Hypothalamus (tissue), 51 donors: ENCODE measurements at places on chromosomes 3 and 15.

GRCh38 chr15:62071711-62072308 lies 5.0 kb downstream of the C2CD4A start:
- no peak for DNase-seq

GRCh38 chr3:98967758-98968157 lies 66.3 kb upstream of the DCBLD2 start:
- no peak for DNase-seq

DNA sequence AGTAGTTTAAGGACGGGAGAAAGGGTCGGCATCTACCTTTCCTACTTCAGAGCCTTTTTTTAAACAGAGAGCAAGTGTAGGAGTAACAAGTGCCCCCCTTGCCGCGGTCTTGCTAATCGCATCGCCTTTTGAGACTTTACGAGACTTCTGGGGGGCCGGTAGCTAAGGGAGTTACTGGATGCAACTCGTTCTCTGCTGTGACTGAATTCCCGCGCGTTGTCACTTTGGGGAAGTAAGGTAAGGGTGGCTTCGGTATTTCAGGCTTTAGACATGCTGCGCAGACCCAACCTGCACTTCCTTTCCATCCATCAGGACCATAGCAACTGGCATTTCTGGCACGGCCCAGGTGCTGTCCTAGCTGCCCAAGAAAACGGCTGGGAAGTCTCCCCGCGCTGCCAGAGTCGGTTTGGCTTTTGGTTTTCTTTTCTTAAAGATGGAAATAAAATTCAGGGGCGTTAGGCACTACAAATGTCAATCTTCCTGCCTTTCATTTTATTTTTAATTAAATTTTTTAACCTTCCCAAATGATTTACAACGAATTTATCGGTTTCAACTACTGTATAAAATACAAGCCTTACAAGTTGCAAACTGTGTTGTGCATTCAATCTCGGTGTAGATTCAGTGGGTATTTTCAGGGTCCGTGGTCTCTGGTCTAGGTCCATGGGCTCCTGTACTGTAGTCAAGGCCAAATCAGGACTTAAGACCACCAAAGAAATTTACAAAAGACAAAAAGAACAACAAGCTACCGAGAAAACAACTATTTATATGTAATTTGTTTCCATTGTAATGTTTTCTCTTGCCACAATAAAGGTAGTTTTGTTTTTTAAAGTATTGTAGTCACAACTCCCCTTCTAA lies 3.5 kb downstream of the MECOM start:
- no peak for DNase-seq

GRCh38 chr3:177770383-177771230 lies 573.3 kb upstream of the TBL1XR1 start:
- DNase-seq, result no peak

DNA sequence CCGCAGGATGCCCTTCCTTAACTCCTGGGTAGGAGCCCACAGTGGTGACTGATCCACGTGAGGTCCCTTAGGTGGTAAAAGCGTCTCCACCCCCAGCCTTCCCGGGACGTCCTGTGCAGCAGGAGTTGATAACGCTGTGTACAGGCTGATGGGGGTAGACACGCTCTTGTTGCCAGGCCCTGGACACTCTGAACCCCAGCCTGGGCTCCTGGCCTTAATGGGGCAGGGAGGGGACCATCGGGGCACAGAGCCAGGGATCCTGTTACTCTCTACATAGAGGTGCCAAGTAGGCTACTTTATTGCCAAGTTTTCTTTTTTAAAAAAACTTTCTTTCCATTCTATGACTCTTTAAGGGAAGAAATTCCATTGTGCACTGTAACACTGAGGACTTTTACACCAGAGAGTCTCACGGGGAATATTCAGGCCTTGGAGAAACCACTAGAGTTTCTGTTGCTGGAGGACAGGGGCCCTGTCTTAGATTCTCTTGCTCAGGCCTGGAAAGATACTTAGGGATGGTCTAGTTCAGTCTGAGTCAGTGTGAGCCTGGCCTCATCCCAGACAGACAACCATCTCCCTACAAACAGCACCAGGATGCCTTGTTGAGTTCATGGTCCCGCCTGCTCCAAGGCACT lies 104.3 kb upstream of the RNU6-1 start:
- no peak for DNase-seq

DNA sequence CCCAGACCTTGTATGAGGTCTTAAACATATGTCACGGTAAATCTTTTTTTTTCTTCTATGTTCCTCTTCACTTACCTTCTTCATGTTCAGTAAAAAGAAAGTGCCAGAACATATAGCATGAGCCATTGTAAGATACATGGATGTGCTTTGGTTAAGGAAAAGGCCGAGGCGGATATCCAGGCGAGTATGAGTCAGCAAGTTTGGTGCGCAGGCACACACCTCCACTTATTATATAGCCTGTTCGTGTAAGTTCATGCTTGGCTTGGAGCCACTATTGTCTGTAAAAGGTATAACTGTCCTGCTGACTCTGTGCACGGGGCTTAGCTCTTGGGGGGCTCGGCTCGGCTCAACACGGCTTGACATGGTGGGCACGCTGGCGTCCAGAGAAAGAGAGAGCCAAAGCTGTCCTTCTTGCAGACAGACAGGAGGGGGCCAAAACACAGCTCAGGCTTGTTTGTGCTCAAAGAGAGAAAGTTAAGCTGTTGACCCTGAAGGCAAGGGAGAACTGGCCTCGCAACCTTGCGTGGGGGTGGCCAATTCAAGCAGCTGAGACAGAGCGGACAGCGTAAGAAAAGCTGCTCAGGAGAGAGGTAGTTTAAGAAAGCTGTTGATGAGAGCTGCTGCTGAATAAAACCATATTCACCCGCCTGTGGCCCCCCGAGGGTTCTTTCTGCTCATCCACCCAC lies 251.2 kb downstream of the SLC9A9 start:
- DNase-seq, result no peak

DNA sequence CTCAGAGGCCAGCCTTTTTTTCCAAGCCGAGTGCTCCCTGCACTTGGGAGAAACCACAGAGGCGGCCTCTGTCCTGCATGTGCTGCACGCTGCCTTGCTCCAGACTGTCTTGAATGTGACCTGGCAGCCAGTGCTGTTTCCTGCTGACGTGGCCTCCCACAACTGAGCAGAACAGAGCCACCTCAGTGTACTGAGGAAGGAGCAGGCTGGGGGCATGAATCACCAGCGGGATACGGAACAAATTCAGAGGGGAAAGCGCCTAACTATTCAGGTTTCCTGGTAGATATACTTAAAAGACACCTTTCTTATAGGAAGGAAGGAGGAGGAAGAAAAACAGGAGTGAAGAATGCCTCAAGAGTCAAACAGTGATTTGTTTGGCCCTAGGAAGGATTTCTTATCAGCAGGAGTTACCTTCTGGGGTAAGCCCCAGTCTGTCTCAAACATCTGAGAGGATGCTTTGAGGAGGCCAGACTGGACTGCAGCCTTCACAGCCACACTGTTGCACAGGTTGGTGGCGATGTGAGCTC lies 114.0 kb downstream of the FNDC3B start:
- DNase-seq, result peak; percentile 19

DNA sequence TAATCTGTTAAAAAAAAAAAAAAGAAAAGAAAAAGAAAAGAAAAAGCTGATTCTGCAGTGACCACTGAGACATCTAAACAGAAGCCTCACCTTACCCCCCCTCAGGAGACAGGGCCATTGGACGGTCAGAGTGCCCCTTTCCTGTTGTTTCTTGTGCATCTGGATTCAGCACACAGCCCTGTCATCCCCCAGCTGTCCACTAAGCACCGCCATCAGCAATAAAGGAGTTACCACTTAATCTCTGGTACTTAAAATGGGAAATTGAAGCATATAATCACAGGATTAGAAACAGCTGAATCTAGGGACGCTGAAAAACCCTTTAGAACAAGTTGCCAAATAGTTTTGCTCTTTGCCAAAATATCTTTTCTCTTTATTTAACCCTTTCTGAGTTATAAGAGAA lies 62.5 kb downstream of the TRIM69 start:
- DNase-seq, result no peak

DNA sequence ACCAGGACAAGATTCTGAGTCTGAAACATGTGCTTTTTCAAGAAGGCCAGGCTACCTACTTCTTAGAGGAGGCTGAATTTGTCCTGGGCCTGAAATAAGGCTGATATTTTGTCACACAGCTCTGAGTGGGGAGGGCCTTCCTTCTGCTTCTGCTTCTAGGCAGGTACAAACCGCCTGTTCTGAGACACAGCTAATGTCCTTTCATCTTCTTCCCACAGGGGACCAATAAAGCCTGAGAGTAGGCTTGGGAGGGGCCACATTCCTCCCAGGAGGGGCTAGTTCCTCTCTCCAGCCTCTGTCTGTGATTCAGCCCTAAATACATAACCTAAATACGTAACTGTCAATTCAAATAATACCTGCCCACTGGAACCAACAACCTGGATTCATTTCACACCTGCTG lies 34.8 kb downstream of the CRYGS start:
- DNase-seq, result no peak

GRCh38 chr15:68537506-68537905 lies 41.3 kb upstream of the CORO2B start:
- no peak for DNase-seq

GRCh38 chr15:33706173-33706572 lies 262.1 kb upstream of the CHRM5 start:
- no peak for DNase-seq

- DNase-seq, result no peak
Measured at GRCh38 chr3:178062126-178062525, 474.1 kb upstream of the KCNMB2 start.

- no peak for DNase-seq
Measured at GRCh38 chr3:4974154-4974553, 5.1 kb upstream of the BHLHE40 start.

DNA sequence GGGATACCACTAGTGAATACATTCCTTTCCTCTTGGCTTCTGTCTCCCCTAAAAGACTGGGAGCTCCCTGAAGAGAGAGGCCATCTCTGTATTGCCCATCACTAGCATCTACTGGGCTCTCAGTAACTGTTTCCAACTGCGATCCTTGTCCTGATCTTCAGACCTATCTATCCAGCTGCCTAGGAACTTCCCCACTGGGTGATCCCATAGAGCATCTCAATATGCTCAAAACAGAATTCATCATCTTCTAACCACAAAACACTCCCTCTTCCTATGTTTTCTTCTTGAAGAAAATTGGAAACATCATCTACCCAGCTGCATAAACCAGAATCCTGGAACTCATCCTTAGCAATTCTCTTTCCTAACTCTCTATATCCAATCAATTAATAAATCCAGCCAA lies 54.6 kb downstream of the PLD1 start:
- DNase-seq, result no peak

GRCh38 chr15:69853544-69853951 lies 244.2 kb downstream of the TLE3 start:
- DNase-seq, result peak; percentile 22

- no peak for DNase-seq
Measured at GRCh38 chr15:98177966-98178592, 217.6 kb downstream of the ARRDC4 start.

DNA sequence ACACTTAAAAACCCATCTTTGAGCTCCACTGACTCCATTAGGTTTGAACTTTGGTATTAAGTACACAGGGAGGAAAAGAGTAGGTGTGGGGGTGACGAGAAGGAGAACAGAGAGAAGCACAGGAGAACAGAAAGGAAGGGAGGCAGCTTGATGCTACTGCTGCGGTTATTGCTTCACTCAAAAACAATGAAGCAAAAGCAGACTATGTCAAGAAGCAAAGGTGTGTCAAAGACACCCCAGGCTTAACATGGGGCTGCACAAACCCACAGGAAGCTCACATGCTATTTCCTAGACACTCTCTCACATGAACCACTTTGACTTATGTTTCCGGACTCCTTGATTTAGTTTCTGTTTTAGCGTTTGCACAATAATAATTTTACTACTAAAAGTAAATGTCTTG lies 961.0 kb upstream of the CFAP20DC start:
- DNase-seq, result no peak

DNA sequence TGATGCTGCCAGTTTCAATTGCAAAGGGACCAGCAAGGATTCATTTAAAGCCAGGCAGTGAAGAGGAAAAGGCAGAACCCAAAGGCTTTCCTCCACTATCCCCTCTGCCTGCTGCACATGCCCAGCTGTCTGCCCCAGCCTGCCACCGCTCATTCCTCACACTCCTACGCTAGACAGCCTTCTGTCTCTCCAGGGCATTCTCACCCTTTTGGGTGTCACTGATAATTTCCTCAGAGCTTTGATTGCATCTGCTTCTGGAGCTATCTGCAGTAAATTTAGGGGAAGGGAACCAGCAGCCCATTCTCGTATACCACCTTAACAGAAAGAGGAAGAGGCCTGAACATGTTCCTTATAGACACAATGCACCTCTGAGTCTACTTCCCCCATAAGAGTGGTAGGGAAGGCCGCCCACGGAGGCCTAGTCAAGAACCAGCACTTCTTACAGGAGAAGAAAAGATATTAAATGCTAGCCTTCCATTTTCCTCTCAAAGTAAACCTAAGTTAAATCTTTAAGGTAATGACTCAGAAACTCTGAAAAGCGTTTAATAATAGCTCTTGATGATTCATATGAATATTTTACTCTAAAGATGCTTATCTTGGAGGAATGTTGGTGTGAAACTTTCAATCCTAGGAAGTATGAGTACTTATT lies 20.9 kb downstream of the NUDT16 start:
- peak; percentile 11 for DNase-seq

- no peak for DNase-seq
Measured at GRCh38 chr3:192855434-192855833, 62.2 kb downstream of the MB21D2 start.

DNA sequence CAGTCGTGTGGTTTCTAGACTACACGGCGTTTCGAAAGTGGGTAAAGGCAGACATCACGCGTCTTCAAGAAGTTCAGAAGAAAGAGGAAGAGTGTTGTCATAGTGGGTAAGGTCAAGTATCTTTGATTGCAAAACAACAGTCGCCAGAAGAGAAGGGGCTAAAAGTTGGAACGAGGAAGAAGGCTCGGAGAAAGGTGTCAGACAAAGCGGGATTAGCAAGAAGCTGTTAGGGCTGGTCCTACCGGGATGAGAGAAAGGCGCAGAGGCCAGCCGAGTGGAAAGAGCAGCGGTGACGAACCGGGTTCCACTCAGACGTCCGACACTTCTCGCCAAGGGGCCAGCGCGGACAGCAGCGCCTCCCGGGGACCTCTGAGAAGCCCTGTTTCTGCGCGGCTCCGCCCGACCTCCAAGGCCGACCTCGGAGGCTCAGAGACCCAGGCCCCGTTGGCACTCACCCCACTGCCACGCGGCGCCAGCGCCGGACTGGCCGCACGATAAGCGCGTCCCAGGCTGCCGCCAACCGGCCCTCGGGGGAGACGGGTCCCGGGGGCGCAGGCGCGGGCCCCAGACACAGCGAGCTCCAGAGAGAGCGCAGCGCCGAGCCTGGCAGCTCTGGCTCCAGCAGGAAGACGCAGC lies 436 bp downstream of the ADPGK start:
- peak; percentile 68 for DNase-seq

DNA sequence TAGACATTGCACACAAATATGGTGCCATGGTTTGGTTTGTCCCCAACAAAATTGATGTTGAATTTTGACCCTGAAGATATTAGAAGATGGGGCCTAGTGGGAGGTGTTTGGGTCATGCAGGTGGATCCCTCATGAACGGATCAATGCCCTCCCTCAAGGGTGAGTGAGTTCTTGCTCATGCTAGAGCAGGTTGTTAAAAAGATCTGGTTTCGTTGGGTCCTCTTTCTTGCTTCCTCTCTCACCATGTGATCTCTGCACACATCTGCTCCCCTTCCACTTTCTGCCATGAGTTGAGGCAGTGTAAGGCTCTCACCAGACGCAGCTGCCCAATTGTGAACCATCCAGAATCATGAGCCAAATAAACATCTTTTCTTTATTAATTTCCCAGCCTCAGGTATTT lies 87.8 kb upstream of the MDFIC2 start:
- no peak for DNase-seq
